ENCODE measurements at places on chromosomes 2 and 18. TPM values are rescaled to one million over a fixed set of nuclear protein-coding genes. Genes with fewer than 3 reads are reported as not detected.

The CHRNA1 gene
- 0.11 TPM for total RNA-seq

The IL36G gene
- total RNA-seq = 0.59 TPM

- DNase-seq = no peak
Observed at GRCh38 chr2:180570864-180571263, 409.5 kb upstream of the UBE2E3 start.

DNA sequence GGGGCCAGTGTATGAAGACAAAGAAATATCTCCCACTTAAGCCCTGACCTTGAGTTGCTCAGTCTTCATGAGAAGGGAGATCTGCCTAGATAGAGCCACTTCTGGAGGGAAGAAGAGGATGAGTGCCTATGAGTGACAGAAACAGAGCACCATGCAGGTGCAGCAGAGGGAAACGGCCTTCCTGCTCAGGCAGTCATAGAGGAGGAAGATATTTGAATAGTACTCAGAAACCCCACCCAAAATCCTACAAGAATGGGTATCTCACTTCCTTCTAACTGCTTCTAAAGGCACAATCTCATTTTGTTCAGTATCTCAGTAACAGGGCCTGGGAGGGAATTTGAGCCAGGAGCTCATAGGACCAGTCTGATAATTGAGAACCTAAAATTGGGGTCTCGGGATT lies 339.3 kb downstream of the ALK start:
- DNase-seq = no peak

GRCh38 chr2:202306034-202306433 lies 40.5 kb downstream of the NOP58 start:
- DNase-seq = no peak

GRCh38 chr2:153403940-153404339 lies 74.6 kb downstream of the RPRM start:
- no peak for DNase-seq

GRCh38 chr18:3075491-3075890 lies 62.5 kb upstream of the LPIN2 start:
- DNase-seq = no peak

GRCh38 chr2:149613704-149614103 lies 26.1 kb upstream of the MMADHC start:
- no peak for DNase-seq

DNA sequence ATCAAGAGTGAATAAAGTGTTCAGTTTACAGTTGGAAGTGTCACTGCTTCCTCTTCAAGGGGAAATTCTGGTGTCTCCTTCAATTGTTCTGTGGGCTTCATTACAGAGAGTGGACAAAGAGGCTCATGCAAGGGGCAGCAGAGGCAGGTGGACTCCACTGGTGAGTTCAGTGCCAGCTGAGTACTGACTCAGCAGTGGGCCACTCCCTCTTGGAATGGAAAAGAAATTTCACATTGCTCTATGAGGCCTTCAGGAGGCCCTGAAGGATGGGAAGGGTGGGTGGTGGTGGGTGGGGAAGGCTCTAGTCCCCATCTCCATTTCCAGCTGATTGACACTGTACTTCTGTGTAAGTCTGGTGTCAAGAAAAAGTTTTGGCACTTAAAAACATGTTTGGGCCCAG lies 66.4 kb downstream of the PRELID3A start:
- no peak for DNase-seq

DNA sequence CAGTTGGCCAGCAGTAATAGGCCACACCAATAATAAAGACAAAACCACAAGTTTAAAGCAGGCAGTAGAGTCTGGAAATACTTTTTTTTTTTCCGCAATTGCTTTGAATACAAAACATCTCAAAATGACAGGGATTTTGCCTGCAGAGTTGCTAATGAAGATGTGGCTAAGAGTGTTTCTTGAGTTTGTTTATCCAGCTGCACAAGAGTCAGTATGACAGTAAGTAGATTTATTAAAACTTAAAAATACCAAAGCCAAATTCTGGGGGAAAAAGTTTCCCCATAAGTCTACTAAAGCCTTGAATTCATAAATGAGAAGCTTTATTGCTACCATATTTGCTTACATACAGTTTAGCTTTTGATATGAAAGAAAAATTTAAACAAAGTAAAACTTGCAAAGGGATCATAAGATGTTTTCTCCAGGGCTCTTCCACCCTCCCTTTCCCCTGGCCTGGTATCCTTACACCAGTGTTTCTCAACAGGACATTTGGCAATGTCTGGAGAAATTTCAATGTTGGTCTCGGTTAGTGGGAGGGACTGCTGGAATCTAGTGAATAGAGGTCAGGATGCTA lies 3.9 kb upstream of the DSEL start:
- no peak for DNase-seq

DNA sequence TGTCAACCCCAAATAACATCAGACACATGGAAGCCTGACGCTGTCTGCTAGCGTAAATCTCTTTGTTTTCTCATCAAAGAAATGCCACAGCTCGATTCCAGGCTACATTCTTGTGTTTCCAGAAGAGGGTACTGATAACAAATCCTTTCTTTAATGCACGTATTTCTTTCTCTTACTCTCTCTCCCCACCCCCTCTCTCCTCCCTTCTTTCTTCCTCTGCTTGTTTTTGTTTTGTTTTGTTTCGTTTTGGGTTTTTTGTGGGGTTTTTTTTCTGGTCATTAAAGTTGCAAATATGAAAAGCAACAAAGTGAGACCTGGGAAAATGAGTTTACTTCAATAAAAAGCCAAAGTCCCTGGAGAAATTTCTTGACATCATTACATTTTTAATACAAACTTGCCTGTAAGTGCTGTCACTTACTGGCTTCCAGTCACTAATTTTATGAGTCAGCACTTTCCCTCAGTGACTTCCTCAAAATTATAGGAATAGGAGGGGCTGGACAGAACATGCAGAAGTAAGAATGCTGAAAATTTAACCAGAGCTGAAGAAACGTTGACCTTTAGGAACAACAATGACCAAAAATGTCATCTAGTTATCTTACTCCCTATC lies 106.7 kb upstream of the NABP1 start:
- DNase-seq = peak; percentile 48
